ENCODE measurements at places on chromosomes 6 and 20.

- no peak for DNase-seq
These were observed 171.1 kb downstream of the WDR27 start for GRCh38 chr6:169530752-169531123.

DNA sequence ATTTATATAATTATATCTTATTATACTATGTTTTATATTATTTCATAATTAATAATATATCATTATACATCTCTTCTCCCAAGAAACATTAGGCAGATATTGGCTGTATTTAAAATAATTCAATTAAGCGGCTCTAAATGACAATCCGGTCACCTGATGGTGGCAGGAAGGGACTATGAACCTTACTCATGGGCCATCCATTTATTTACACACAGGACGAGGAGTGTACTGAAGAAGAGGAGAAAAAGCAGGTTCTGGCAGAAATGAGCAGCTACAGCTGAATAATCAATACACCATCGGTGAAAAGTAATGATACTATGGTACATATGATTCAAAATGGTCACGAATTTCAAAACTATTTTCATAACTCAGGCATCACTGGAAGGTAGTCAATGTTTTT is 277.7 kb downstream of the KIF16B start:
- no peak for DNase-seq

DNA sequence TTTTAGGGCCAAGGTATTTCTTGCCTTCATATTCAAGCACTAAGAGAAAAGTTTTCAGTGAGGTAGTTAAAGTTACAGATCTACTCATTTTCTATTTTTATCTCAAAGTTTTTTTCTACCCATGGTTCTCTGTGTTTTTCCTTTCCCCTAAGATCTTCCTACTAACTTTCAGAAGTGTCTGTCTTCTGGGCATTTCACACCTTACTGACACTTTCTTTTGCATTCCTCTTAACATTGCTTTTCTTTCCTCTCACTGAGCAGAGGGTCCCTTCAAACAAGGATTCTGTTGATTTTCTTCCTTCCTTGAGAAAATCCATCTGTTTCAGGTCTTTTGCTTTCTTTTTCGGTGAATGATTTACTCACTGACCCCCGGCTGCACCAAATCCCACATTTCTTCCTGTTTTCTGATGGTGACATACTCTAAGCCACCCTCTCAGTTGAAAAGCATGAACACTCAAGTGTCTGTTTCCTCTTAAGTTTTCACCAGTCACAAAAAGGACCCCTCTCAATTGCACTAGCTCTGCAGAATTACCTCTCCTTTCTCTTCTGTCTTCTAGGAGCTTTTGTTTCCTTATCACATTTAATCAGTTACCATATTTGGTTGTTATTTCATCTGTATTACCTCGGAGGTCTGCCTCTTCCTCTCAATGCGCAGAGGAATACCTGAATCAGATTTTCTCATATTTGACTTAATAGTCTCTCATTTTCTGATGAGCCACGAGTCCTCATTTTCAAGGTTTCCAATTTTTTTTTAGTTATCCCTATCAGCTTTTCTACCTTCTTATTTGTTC is 73.5 kb upstream of the RNF217 start:
- DNase-seq: peak; percentile 14

DNA sequence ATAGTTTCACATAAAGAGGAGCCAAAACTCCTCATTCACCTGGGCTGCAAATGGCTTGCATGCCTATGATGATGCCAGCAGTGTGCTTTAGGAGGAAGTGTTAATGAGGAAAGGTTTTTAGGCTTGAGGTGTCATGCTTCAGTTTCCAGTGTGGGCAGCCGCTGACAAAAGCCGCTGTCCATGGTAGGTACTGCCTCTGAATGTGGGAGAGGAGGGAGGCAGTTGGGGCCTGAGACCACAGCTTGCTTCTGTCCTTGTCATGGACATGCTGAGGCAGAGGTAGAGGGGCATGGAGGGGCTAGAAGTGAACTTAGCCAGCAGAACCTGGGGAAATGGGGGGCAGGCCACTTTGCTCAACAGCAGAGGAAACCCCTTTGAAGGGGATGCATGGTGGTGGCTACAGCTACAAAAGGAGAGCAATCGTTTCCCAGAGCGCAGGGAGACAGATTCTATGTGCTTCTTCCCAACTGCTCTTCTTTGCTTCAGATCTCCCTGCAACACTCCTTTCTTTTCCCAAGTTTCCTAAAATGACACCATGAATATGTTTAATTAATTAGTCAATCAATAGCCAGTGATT is 372.1 kb upstream of the CNR1 start:
- DNase-seq: peak; percentile 15

DNA sequence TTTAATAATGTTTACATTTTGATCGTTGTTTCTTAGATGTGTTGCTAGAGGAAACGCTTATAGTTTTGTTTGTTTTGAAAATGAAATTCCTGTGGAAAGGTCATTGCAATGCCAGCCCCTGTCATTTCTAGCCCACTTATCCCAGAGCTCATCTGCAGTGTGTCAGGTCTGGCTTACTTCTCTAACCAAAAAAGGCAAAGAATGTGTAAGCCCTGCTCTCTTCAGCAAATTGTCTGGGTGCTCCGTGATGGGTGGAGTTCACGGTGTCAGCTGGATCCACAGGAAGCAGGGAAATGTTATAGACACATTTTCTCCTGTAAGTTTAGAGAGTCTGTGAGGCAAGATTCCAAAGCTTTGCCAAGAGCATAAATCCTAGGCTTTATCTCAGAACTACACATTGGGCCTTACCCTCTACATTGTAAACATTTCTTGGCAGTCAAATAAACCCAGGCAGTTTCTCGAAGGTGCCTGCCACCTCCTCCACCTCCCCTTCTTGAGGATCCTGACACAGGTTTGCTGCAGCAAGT is 50.9 kb downstream of the RPRD1B start:
- DNase-seq: peak; percentile 77

DNA sequence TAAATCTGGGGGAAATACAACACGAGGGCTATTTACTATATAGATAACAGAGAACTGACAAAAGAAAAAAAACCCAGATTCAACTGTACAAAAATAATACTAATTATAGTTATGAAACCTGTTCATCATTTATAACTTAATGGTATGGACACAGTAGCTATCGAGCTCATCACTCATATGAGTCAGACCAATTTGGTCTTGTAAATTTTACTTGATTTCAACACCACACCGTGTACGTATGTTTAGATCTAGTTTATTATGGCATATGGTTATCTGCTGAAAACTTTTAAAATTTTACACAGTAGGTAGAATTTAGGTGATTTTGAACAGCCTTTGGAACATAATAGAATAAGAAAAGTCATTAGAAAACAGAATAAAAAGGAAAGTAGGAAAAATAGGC is 5.5 kb downstream of the MYLK4 start:
- no peak for DNase-seq

GRCh38 chr20:6348908-6349307 is 226.1 kb upstream of the FERMT1 start:
- DNase-seq: no peak

DNA sequence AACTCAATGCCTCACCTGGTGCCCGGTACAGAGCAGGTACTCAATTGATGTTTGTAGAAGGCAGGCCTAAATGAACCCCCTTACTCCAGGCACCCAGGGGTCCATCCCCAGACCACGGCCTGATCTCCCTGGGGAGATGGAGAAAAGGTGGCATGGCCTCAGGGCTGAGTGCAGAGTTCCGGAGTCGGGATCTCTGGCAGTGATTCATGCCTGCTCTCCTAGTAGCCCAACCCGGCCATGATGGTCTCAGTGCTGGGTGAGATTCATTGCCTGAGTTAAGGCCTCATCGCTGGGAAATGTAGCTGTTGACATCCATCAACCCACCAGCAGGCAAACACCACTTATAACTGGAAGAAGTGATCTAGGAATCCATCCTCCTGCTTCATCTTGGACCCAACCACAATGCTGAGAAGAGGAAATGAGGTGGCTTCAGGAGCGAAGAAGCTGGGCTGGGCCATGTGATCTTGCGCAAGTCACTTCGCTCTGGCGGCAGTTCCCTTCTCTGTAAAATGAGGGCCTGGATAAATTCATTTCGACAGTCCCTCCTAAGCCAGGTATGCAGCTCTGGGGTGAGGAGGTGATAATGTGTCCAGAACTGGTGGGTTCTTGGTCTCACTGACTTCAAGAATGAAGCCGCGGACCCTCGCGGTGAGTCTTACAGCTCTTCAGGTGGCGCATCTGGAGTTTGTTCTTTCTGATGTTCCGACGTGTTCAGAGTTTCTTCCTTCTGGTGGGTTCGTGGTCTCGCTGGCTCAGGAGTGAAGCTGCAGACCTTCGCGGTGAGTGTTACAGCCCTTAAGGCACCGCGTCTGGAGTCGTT is 24.7 kb downstream of the ETV7 start:
- DNase-seq: no peak

DNA sequence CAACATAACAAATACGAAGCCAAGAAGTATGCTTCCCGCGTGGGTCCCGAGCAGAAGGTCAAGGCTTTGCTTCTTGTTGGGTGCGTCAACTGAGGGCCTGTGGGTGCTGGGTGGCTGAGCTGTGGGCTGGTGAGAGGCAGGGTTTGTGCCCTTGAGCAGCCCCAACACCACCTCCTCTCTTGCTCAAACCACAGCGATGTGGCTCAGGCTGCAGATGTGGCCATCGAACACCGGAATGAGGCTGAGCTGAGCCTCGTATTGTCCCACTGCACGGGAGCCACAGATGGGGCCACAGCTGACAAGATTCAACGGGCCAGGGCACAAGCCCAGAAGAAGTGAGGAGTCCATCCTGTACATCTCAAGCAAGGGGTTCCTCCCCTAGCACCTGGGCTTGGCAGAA is 7.0 kb upstream of the PTPRA start:
- no peak for DNase-seq

DNA sequence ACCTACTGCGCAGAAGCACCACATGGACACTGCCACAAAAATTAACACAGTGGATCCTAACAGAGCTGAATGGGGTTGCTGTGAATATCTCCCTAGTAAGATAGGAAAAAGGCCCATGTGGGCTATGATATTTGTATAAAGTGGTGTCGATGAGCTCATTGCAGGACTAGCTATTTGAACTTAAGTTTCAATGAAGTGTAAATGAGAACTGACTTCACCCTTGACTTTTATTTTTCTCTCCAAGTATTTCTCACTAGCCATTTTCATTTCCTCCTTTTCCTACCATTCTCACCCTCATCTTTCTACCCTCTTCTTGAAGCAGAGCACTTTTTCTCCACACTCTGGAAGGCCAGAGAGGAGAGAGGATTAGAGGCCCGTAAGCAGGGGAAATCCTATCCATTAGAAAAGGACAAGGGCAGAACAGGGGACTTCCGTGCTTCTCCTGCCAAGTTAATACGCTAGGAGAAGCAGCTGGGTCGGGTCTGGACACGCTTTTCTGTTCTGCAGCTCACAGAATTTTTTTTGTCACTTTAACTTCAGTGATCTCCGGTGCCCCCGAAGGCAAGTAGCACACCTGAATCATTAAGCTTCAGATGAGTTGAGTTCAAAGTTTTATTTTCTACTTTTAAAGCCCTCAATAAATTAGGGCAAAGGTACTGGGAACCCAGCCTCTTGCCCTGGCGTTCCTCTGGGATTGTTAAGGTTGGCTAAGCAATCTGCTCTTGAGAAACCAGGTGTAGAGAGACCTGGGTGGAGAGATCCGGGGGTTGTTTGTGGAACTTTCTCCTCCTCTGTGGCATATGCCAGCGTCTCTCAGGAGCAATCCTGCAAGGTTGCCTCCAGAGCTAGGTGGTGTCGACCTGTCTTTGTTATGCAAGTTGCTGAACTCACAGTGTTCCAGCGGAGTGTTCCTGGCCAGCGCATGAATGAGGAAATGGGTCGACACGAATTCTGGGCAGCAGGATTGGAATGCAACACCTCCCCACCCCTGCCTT is 56.2 kb upstream of the ARID1B start:
- DNase-seq: peak; percentile 11

DNA sequence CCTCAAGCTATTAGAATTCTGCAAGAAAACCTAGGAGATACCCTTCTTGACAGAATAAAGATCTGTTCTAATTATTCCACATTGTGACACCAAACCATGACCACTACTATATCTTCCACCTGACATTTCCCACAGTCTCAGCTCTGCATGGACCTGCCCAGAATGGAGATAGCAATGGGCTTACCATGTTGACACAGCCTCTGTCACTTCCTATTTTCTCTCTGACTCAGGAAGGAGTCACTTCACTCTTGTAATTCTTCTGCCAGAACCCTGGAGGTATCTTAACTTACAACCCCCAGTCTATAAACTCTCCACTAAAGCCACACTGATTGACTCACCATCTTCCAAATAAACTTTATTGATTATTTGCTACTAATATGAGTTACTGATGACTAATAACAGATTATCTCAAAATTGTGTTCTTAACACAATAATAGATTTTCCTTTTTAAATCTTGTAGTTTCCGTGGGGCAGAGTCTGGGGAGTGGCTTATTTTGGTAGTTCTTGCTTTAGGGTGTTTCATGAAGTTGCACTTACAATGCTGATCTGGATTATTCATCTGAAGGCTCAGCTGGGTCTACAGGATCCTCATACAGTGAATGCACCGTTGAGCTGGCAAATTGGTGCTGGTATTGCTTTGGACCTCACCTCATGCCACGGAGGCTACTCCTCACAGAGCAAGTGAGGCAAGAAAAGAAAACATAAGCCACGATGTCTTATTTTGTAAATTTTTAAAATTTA is 869.9 kb downstream of the KIF16B start:
- DNase-seq: no peak

DNA sequence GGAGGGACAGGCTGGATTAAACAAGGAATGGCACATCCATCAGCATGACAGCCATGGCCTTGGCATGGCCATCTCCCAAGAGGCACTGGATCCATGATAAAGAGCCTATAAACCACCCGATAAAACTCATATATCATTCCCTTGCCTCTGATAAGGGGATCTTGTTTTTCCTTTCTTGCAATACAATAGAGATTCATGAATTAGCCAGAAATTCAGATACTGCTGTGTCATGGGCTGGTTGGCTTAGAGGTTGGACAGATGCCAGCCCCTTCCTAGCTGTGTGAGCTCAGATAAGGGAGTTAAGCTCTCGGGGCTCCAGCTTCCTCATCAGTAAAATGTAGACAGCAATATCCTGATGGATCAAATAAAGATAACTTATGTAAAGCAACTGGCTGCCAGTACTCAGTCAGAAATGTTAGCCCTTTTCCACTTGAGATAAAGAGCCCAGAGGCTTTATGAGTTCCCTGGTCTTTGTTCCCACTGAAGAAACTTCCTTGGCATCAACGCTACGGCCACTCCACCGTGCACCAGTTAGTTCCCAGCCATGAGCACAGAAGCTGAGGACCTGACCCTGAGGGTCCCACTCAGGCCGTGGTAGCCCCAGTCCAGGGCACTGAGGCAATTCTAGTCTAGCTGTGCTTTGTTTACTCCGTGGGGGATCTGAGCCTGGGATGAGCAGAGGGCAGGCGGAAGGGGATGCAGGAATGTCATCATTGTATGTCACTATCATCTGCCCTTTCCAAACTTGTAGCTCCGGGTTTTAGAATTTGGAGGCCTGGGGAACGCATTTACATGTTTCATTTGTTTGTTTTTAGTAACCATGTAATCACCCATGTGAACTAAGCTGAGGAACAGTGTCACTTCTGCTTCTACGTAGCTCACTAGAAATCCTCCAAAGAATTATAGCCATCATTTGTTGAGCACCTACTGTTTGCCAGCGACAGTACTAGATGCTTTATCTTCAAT is 67.2 kb upstream of the TBC1D7 start:
- DNase-seq: peak; percentile 74

GRCh38 chr20:46987001-46987400 is 92.4 kb downstream of the EYA2 start:
- DNase-seq: peak; percentile 24

All from adipocyte (in vitro differentiated cells).